Body of pancreas (tissue), 4 donors: ENCODE measurements at places on chromosomes 12 and 14. TPM values are rescaled to one million over a fixed set of nuclear protein-coding genes. Genes with fewer than 3 reads are reported as not detected.

TMEM179 gene
- total RNA-seq: 9.6 TPM

NRXN3 gene
- 2.3 TPM for total RNA-seq

GLS2 gene
- 44.4 TPM for total RNA-seq

HOXC5 gene
- total RNA-seq: not detected

HEATR5A gene
- total RNA-seq: 14.5 TPM

ESPL1 gene
- not detected for total RNA-seq

GRCh38 chr14:99602054-99602787 lies 1.8 kb downstream of the CCDC85C start:
- peak; percentile 49 for DNase-seq

DNA sequence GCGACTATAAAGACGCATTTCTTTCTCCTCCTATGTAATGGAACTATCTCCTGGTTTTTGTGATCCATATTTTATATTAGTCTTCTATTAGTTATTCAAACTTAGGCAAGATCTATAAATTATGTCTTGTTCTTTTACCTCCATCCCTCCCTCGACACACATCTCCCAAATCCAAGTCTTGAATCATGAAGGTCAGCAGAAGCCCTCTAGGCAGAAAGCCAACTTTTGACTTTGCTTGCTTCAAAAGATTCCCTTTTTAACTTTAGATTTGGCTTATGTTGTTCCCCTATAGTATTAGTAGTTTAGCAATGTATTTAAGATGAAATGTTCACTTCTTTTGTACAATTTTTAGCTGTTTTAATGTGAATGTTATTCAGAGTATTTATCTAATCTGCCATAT lies 689.8 kb downstream of the SLC6A15 start:
- no peak for DNase-seq

GRCh38 chr12:105107171-105107493 lies 399 bp upstream of the WASHC4 start:
- DNase-seq: no peak

DNA sequence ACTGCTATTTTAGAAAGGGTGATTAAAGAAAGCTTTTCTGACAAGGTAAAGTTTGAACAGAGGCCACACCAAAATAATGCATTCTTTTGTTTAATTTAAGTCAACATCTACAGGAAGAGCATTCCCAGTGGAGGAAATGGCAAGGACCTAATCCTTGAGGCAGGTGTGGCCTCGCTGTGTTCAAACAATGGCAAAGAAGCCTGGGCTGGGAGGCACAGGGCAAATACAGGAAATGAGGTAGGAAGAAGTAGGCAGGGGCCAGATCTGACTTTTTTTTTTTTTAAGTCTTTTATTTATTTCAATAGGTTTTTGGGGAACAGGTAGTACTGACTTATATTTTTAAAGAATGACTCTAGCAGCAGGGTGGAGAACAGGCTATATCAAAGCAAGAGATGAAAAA lies 53.5 kb downstream of the ARMH4 start:
- no peak for DNase-seq

- no peak for DNase-seq
These were observed 32.4 kb upstream of the CD69 start for GRCh38 chr12:9792961-9793617.

DNA sequence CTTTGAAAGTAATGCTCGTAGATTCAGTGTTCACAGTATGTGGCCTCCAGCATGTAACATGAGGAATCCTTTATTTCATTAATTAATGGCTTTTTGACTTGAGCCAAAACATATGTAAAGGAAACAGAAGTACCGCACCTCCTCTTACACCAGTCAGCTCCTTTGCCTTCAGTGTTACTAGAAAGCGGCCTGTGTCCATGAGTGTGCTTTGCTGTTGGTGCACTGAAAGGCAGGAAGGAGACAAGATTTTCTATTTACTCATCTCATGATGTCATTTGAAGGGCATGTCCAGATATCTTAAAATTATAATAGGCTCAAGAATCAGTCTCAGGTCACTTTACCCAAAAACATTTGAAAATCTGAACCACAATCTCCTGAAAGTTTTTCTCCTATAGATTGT lies 9.9 kb upstream of the CCT2 start:
- no peak for DNase-seq

DNA sequence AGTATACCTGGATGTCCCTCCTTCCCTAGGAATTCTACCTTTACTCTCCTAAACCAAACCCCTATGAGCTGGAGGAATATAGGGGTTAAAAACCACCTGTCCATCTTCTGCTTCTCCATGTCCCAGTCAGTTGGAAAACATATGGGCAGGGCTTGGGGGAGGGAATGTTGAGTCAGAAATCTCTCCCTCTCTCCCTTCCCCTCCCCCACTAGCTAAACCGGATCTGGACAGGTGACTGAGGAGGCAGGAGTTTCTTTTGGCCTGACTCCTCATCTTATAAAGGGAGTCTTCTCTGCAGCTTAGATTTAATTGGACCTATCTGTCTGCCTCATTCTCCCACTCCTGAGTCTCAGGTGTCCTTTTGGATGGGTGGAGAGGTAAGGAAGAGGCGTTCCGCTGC lies 6.1 kb downstream of the ERBB3 start:
- peak; percentile 80 for DNase-seq

DNA sequence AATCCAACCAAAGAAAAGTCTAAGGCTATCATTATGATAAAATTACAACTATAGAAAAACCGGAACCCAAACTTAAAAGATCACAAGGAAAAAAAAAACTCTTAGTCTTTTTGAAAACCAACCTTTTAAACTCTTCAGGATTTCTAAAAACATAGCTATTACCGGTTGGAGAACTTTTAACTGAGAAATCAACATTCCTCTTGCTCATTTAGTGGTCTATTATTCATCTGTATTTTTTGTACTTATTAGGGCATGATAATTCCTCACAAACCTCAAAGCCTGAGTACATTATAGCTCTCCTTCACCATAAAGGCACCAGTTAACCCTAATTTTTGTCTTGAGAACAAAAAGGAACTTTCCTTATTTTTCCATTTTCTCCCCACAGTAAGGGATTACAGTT lies 10.4 kb downstream of the LUM start:
- DNase-seq: no peak

DNA sequence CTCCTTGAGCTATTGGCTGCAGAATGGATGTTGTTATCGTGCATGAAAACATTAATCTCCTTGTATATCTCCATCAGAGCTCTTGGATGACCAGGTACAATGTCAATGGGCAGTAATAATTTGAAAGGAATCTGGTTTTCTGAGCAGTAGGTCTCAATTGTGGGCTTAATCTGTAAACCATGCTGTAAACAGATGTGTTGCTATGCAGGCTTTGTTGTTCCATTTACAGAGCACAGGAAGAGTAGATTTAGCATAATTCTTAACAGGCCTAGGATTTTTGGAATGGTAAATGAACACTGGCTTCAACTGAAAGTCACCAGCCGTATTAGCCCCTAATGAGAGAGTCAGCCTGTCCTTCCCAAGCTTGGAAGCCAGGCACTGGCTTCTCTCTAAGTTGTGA lies 50.4 kb downstream of the ATG14 start:
- no peak for DNase-seq

GRCh38 chr14:68932231-68932630 lies 46.9 kb downstream of the ACTN1 start:
- DNase-seq: no peak

GRCh38 chr12:56565510-56566101 lies 44.0 kb downstream of the RBMS2 start:
- DNase-seq: peak; percentile 37

DNA sequence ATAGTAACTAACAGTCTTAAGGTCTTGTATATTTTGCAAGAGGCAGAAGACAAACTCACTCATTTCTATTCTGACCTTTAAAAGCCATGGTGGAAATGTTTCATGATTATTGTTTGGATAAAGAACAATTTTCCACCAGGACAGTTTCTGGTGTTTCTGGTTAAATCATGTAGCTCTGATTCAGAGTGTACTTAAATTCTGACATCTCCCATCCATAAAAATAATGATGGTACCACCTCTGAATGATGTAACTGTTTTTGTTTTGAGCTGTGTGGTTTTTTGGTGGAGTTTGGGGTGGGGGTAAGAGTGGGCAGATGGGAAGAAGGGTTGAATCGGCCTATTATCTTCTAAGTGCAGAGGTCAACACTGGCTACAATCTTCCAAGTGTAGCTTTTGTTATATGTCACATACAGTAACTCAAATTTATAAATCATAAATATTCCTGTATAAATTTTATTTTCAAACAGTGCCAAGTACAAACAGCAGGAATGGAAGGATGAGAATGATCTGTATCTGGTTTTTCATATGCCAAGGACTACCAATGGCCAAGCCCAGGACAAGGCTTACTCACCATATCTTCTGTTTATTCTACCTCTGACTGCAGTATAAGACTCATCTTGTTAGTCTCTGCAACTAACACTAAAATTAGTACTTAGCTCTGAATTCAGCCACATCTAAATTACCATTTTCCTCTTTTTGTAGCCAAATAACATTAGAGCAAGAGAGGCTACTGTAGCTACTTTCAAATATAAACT lies 108.7 kb downstream of the BCAT1 start:
- DNase-seq: no peak

DNA sequence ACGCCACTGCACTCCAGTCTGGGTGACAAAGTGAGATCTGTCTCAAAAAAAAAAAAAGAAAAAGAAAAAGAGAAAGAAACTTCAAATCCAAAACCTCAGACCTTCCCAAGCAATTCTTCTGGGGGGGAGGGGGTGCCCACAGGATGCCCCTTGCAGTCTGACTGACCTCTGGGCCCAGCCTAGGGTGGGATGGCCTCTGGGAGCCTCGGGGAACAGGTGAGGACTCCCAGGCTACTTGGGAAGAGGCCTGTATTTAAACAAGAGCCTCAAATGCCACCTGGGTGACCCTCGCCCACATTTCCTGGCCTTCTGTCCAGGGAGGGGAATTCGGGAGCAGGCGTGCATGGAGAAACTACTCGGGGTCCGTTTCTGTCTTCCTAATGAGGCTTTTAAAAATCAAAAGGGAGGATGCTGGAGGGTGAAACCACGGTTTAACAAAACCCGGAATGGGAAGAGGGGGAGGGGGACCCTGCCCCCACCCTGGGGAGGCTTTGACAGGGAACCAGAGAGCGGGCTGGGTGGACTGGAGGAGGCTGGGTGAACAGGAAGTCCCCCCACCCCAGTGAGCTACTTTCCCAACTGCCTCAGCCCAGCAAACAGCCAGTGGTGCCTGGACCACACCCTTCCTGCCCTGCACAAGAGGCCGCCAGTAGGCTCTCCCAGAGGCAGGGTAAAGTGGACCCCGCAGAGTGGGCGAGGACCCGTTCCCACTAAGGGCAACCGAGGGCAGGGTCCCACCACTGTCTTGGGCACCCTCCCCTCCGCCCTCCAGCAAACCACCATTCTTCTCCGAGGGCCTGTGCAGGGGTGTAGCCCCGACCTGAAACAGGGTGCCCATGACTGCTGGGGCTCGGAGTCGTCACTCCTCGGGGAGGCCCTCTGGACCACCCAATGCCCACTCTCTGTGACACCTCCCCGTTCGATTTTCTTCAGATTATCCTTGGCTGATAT lies 1.5 kb upstream of the FBRSL1 start:
- DNase-seq: no peak
